ENCODE measurements at places on chromosomes 7 and 10.

DNA sequence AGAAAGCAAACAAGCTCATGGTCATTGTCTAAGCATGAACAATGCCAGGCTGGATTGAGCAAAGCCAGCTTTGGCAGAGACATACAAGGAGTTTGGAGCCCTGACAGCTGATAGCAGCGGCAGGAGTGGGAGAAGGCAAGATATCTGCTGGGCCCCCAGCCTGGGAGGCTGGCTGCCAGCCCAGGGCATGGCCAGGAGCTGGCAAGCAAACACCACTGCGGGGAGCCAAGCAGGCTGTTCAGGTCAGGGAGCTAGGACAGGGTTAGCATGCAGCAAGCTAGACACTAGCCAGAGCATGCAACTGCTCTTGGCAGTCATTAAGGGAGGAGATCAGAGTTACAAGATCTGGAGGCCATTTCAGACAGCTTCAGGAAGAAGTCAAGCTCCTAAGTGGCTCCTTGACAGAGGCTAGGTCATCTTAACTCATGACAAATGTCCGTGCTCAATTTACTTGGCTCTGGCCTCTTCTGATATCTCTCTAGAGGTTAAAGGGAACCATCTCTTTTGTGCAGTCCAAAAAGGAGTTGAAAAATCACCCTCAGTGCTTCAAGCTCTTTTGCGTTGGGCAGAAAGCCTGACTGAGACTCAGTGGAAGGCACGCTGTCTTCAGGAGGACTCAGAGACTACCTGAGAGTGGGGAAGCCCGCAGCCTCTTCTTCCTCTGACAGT lies 436.8 kb upstream of the C7orf33 start:
- no peak for DNase-seq

DNA sequence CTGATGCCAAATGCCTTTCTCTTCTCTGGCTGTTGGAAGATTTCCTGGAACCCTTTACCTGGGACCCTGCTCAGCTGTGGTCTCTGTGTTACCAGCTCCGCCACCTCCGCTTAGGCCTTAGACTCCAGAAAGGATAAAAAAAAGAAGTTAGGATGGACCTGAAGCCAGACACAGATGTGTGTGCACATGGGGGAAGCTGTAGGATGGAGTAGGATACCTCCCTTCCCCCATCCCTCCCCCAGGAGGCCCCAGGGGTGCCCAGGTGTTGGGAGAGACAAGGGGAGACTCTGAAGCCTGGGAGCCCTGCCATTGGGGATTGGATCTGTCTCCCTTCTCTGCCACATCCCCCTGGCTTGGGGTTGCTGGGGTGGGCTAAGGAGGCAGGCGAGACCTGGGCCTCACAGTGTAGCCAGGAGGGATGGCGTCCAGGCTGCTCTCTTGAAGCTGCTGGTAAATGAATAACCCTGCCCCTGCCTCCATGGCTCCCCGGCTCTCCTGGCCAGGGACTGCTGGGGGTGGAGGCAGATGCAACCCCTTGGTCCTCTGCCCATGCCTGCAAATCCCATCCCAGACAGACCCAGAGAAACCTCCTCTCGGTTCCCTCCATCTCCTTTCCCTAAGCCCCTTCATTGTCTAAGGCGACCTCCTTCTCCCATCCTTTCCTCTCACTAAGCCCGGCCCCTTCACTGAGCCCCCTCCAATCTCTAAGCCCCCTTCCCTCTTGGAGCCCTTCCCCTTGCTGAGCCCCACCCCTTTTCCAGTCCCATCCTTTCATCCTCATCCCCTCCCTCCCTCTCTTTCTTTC lies 8.0 kb downstream of the CLDN3 start:
- DNase-seq, result no peak

GRCh38 chr10:84267503-84268126 lies 22.8 kb downstream of the RGR start:
- DNase-seq, result peak; percentile 60

DNA sequence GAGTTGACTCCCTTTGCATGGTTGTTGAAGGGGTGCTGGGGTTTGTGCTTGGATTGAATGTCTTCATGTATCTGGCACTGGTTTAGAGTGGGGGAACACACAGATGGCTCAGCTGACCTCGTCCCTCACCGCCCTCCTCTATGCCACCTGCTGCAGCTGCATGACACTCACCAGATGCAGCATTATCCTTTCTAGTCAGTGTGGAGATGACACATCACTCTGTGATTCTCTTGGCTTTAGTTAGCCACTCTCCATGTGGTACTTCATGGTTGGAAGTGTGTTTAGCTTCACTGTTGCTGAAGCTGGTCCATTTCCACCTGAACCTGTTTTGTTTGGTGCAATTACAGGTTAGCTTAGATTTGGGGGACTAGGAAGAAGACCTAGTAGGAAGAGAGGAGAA lies 56.3 kb upstream of the BMPER start:
- DNase-seq, result peak; percentile 81

GRCh38 chr10:15181576-15182156 lies 13.2 kb upstream of the NMT2 start:
- DNase-seq, result no peak

DNA sequence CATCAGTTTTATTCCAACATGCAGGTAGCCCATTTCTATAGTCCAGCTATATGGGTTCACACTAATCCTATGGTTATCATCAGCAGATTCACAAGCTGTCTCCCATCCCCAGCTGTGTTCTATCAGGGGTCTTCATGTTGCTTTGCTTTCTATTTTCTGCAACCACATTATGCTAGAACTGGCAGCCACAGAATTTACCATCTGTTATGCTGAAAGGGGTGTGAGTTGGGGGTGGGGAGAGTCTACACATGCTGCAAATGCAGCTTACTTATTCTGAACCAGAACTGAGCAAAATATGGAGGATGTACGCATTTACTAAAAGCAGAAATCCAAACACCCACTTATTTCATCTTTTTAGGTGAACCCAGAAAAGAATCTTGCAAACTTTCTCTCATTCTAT lies 32.9 kb downstream of the SHTN1 start:
- no peak for DNase-seq

DNA sequence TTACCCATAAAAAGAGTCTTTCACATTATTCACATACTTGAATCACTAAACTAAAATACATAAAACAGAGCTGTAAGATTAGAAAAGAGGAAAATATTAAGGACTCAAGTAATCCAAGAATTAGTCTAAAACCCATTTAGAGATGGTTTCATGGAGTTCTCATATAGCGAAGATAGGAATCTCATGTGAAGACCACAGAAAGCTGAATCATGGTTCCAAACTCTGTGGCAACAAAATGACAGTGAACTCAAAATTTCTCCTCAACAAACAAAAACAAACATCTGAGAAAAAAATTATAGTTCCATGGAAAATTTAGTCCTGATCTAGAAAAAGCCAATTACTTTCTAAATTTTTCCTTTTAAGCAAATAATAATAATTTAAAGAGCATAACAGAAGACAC lies 34.6 kb downstream of the BAZ1B start:
- peak; percentile 5 for DNase-seq

- peak; percentile 29 for DNase-seq
Observed at GRCh38 chr7:106365252-106366005, 80.6 kb upstream of the NAMPT start.

DNA sequence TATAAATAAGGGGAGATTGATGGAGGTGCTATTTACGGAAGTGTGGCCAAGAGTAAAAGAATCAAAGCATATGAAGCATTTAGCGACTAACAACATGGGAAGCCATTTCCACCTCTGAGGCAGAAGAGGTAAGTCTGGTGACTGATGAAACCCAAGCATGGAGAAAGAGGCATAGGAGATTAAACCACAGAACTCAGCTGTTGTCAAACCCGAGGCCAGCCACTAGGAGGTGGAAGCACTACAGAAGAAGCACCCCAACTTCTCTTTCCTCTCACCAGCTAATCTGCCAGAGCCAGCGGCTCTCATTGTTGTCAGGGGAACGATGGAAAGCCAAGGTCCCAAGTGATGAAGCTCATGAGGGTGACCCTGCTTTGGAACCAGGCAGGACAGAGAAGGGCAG lies 19.6 kb upstream of the CNTNAP2 start:
- no peak for DNase-seq

DNA sequence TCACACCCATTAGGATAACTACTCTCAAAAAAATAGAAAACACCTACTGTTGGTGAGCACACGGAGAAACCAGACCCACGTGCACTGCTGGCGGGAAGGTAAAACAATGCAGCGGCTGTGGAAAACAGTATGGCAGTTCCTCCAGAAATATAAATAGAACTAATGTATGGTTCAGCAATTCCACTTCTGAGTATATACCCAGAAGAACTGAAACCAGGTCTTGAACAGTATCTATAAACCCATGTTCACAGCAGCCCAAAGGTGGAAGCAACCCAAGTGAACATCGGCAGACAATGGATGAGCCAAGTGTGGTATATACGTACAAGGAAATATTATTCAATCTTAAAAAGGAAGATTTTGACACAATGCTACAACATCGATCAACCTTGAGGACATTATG lies 164.7 kb downstream of the ZMYND11 start:
- no peak for DNase-seq

DNA sequence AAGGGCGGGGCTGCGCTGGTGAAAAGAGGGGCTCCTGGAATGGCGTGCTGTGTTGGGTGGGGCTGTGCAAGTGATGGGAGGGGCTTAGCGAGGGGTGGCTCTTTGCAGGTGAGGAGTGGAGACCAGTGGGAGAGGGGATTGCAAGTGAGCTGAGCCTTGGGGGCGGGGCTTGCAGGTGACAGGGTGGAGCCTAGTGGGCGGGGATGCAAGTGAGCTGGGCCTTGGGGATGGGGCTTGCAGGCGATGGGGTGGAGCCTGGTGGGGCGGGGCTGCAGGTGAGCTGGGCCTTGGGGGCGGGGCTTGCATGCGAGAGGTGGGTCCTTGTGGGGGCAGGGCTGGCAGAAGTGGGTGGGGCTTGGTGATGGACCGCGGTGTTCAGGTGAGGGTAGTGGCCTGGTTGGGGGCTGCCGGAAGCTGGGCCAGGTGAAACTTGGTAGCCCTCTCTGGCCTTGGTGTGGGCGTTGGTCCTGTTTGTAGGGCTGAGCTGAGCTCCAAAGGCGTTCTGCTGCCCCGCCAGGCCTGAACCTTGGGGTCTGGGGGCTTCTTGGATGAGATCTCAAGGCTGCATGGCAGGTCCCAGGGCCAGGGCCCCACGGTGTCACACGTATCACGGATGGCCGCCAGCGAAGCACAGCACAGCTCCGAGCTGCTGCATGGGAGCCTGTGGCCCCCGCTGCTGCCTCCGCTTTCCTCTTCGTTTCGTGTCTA lies 743 bp upstream of the PITRM1 start:
- DNase-seq, result no peak

DNA sequence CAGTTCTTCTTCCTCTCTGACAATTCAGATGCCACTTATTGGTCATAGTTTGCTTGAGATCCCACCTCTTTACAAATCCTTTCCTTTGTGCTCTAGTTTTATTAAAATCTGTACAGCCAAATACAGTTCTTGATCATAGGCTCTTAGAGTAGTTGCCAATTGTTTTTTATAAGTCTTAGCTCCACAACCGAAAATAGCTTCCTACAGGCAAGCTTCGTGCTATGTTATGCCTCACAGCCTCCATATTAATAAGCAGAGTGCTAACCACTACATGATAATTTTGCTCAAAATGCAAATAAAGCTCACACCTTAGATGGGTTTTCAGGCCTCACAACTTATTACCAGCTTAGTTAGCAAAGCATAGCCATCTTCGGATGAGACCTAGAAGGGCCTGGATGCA lies 688.9 kb downstream of the MAGI2 start:
- no peak for DNase-seq

DNA sequence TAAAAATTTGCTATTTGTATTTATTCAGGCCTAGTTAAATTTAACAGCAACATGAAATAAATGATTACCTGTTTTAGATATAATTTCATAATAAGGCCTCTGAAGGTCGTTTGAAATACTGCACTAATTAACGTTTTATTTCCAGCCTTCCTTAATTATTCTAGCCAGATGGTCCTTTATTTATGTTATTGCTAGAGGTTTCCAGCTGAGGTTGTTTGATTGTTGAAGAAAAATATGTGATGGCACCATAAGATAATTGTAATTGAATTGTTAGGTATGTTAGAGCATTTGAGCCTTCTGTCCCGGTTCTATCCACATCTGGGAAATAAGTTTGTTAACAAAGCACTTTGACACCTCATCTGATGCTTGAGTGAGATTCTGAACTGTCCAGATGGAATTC lies 556.1 kb downstream of the ATRNL1 start:
- no peak for DNase-seq

All from fibroblast of mammary gland (primary cell).